Astrocyte (in vitro differentiated cells and primary cell): ENCODE measurements at places on chromosomes 7 and 10. TPM values are rescaled to one million over a fixed set of nuclear protein-coding genes. Genes with fewer than 3 reads are reported as not detected.

TAS2R3 gene
- total RNA-seq = 1.00 and 1.2 TPM in 2 replicates

ABCB1 gene
- 0.79 and 1.8 TPM in 2 replicates for total RNA-seq

PLEKHS1 gene
- not detected in 2 replicates for total RNA-seq

DNA sequence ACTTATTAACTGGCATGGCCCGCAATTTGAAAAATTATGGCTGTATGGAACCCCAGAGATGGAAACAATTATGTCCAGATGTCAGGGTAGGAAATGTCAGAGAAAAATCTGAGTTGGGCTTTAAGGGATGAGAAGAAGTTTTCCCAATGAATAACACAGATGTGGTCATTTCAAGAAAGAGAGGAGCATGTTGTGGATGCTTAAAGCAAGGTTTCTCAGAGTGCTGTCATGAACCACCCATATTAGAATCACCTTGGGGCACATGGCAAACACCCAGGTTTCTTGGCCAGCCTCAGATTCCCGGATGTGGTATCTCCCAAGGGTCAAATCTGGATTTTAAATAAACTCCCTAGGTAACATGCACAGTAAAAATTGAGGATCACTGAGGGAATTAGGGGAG is 43.6 kb downstream of the LAMB4 start:
- DNase-seq = no peak

GRCh38 chr7:153930696-153931095 is 121.5 kb upstream of the DPP6 start:
- DNase-seq = no peak
